ENCODE measurements at places on chromosomes 7 and 10.

- no peak for DNase-seq
Measured at GRCh38 chr7:80881351-80881900, 37.4 kb downstream of the SEMA3C start.

DNA sequence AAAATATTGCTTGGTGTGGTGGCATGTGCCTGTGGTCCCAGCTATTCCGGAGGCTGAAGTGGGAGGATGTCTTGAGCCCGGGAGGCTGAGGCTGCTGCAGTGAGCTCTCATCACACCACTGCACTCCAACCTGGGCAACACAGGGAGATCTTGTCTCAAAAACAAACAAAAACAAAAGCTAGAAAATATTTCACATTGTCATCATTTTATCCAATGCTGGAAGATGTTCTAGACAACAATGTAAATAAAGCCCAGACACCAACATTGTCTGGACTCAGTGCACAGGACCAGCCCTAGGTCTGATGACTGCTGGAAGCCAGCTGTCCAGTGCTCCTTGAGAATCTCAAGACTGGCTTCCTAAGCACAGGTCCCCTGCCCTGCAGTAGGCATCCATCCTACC, 13.5 kb downstream of the SEPHS1 start:
- DNase-seq, result no peak

DNA sequence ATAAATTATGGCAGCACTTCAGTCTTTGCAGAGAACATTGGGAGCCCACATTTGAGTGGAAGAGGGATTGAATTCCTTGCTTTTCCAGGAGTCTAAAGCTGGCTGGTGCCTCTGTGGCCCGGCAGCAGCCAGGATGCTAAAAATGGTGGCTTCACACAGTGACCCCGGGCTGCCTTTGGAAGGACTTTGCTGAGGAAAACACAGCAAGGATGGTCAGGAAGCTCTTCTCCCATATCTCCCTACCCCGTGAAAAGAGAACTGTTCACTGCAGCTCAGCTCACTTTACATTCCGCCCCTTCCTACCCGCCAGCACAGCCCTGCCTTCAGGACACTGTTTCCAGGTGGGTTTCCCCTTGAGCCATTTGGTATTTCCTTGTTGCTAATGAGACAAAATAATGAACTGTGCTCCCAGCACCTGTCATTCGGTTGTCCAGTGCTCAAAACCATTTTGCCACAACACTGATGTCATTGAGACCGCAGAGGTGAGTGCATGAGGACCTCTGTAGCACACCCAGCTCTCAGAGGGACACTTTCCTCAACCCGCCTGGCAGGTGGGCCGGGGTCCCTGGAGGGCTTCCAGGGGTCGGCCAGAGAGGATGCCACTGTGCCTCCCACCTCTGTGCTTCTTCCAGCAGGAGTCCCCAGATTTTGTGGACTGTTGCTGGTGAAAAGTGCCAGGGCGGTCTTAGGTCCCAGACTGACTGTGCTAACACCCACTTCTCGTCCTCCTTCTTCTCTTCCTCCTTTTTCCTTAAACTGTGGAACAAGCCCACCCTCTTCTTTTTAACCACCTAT, 255.7 kb upstream of the PPP2R2D start:
- DNase-seq, result no peak

- DNase-seq, result no peak
Measured at GRCh38 chr10:124006526-124006925, 86.9 kb downstream of the CHST15 start.

DNA sequence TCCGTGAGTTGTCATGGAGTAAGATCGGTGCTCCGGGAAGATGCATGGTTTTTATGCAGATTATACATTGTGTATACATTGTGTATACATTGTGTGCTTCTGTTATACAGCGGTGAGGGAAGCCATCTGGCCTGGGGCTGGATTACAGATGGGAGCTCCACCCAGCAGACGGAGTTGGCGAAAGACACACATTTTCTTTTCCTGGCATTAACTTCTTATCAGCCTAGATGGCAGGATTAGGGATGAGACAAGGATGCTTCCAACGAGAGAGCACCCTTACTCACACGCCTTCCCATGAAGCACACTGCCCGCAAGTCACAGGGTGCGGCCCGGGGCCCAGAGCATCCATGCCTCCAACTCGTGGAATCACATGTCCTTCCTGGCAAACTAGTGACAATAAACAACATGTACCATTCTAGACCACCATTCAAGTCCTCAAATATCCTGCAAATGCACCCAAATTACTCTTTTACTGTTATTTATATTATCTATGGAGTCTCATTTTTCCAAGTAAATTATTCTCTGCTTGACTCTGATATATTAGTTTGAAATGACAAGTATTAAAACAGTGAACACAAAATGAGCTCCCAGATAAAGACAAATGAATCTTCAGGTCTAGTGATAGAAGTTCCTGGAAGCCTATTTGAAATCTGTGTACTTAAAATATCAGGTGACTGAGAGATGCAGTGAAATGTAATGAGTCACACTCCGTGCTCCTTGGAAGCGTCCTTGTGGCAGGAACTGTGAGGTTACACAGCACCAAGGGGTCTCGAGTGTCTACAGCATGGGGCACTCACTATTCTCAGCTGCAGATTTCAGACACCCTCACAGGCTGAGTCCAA, 29.8 kb upstream of the PPP2R2D start:
- no peak for DNase-seq

- no peak for DNase-seq
Measured at GRCh38 chr7:39304668-39305405, 261.4 kb upstream of the YAE1 start.

- no peak for DNase-seq
Measured at GRCh38 chr10:129032372-129033313, 434.4 kb upstream of the MGMT start.

DNA sequence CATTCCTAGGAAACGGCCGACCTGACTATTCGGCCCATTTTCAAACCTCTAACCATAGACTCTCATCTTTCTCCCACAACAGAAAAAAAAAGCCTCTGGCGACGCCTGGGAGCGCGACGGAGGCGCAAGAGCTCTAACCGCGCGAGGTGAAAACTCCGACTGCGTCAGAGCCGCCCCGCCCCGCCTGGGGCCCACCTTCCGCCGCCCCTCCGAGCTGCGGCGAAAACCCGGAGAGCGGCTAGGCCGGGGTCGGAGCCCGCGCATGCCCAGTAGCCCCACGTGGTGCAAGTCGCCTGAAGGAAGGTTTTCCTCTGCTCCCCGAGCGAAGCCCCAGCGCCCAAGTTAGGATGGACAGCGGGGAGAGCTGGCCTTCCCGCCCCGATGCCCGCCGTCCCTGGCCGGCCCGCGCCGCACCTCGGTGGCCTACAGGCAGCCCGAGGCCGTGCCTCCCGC, 683 bp upstream of the SGMS1 start:
- DNase-seq, result peak; percentile 95

- no peak for DNase-seq
Measured at GRCh38 chr10:116892907-116893685, 43.8 kb downstream of the ENO4 start.

GRCh38 chr7:15783987-15784693, 97.7 kb upstream of the MEOX2 start:
- no peak for DNase-seq

GRCh38 chr10:27857616-27858015, 112.0 kb upstream of the MKX start:
- no peak for DNase-seq

- DNase-seq, result no peak
Measured at GRCh38 chr10:44427037-44427436, 42.1 kb upstream of the CXCL12 start.

DNA sequence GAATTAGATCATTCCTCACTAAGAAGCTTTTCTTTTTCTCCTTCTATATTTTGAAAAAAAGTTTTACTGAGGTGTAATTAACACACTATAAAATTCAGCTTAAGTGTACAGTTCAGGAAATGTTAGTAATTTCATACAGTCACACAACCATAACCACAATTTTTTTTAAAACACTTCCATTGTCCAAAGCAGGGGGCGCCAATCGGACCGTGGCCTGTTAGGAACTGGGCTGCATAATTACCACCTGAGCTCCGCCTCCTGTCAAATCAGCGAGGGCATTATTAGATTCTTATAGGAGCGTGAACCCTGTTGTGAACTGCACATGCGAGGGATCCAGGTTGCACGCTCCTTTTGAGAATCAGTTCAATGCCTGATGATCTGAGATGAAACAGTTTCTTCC, 427.1 kb downstream of the TFEC start:
- no peak for DNase-seq

GRCh38 chr10:28320799-28321198, 17.9 kb upstream of the MPP7 start:
- DNase-seq, result no peak

DNA sequence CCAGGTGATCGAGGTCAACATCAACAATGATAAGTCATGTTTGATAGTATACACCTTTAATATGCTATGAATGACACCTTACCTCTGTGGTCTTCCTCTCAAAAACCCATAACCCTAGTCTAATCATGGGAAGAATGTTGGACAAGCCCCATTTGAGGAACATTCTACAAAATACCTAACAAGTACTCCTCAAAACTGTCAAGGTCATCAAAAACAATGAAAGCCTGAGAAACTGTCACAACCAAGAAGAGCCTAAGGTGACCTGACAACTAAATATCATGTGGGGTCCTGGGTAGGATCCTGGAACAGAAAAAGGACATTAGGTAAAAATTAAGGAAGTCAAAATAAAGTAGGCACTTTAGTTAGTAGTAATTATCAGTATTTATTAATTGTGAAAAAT, 5.9 kb upstream of the NUDCD3 start:
- DNase-seq, result no peak

- no peak for DNase-seq
Measured at GRCh38 chr10:120788771-120789170, 62.4 kb upstream of the WDR11 start.

DNA sequence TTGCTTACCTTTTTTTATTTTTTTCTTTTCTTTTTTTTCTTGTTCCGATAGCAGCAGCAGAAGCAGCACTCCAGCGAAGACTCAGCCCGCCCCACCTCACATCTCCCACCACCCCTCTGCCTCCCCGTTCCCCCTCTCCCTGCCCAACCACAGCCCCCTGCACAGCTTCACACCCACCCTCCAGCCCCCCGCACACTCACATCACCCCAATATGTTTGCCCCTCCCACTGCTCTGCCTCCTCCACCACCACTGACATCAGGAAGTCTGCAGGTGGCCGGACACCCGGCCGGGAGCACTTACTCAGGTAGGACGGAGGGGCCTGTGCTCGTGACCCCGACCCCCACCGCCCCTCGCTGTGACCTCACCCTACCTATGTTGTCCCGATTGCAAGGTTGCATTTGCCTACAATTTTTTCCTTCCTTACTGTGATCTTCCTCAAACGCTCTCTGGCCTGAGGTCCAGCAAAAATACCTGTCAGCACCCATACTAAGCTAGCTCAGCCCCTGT, 367.2 kb upstream of the GALNT17 start:
- DNase-seq, result no peak

DNA sequence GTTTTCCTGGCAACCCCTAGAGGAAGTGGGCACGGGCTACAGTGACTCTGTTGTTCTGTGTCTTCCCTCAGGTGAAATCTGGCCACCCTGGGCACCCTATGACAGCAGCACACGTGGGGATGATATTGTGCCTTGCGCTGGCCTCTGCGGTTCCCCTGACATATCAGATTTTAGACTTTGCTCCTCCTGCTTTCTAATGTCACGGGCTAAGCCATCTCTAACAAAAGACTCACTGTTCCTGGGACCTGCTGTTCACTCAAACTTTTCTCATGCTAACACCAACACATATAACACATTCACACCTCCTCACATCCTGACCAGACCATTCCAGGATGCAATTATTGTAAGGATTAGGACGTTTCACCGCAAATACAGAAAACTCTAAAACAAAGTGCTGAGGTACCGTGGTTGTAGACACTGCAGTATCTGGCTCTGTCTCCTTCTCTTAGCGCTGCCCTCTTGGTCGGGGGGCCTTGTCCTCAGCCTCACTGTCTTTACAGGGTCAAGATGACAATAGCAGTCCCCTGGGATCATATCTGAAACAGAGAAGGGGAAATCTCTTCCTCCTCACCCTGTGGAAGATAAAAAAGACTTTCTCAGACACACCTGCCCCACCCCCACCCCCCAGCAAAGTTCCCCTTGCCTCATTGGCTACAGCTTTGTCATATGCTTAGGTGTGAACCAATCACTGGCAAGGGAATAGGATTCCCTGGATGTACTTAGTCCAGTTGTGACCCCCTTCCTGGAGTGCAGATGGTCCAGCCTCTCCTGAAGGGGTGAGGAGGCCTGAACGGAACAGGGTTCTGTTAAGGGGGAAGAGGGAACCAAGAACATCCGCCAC, 14.1 kb downstream of the CHN2 start:
- DNase-seq, result no peak

DNA sequence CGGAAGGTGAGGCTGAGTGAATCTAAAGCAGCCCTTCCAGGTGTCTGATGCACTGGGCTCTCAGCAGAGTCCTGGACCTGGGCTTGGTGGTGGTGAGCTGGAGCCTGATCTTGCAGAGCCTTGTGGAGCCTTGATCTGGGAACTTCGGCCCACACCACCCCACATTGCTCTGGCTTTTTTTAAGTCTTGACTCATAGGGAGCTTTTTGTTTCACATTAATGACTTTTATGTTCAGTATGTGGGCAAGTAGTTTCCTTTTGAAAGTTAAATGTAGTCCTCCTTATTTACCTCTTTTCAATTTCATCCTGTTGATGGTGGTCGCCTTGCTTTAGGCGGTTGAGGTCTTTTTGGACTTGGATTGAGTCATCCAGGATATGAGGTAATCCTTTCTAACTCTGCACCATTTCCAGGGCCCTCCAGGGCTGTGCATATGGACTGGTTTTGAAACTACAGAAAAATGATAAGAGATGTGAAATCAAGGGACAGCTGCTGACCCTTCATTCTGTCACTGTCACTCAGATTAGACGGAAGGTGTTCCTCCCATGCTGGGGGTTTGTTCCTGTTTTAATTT, 2.9 kb upstream of the NRAP start:
- no peak for DNase-seq

DNA sequence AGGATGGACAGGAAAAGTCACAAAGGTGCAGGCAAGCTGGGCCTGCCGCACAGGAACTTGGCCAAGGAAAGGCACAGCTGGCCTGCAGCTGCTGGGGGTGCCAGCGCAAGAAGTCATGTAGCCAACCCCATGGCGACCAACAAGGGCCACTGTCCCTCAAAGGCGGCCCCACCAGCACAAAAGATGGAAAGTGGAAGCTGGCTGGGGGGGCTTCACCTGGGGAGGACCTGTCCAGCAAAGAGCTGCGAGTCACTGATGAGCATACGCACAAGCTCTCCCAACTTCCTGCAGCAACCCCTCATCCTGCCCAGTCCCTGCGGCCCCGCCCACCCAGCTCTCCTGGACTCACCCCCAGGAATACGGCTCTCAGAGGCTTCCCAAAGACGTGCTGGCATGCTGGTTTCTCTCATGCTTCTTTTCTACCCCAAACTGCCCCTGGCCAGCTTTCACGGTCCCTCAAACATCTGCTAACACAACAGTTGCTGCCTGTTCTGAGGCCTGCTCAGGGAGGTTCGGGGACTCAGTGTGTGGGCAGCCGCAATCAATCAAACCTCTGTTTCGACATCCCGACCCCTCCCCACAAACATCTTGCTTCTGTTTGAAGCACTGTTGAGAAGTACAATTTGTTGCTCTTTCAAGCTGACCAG, 67.6 kb downstream of the FAM53B start:
- DNase-seq, result no peak

DNA sequence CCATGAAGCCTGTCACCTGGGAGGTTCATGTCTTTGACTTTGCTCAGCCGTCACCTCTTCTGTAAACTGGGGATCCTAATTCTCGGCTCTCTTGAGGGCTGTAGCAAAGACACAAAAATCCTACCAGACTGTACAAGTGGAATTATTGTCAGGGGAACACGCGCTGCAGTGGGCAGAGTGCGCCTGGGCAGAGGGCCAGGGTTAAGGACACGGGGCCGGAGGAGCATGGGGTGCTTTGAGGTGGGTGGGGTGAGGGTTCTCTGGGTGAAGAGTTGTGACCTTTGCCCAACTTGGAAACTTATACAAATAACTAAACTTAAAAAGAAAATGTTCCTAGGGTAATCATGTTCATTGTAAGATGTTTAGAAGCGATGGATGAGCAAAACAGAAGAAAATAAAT, 36.0 kb downstream of the PALD1 start:
- no peak for DNase-seq

All from CD4-positive, alpha-beta T cell treated with Interleukin-17A for 1 hour (primary cell).